ENCODE measurements at places on chromosomes 3 and 15. TPM values are rescaled to one million over a fixed set of nuclear protein-coding genes. Genes with fewer than 3 reads are reported as not detected.

- no peak for DNase-seq
These were observed 24.0 kb downstream of the IGSF10 start for GRCh38 chr3:151436675-151437446.

DNA sequence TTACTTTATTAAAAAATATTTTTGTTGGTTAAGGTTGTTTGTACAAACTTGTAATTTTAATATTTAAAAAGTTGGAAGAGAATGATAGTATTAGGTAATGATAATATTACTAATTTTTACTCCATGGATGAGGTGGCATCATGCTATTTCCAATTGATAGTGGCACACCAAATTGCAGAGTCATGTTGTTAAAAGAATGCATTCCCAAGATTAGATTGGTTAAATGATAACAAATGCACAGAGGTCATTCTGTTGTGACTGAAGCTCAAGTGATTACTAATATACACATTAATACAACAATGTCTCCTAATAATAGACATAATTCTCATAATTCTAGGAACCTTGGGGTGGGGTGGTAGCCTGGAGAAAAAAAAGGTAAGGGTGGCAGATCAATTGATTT lies 73.2 kb upstream of the ZBED2 start:
- DNase-seq, result no peak

GRCh38 chr3:131007782-131008181 lies 18.8 kb downstream of the ASTE1 start:
- DNase-seq, result no peak

GRCh38 chr3:49839193-49839809 lies 17.1 kb downstream of the TRAIP start:
- DNase-seq, result peak; percentile 93

DNA sequence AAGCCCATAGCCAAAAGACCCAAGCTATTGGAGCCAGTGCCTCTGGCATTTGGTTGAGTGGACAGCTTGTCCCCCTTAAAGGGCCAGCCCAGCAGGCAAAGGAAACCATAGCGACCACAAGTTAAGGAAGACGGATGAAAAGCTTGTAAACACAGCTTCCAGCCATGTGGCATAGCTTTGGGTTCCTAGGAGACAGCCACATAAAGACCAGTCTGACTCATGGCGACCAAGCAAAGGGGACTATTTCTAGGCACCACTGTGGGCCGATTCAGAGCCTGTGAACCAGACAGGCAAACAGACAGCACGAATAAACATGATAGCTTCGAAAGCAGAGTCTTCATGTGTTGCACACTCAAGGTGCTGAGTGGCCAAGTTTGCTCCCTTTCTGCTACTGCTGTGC lies 30.5 kb upstream of the SRGAP3 start:
- DNase-seq, result no peak

- DNase-seq, result no peak
These were observed 387.5 kb upstream of the ATP11B start for GRCh38 chr3:182405759-182406158.

DNA sequence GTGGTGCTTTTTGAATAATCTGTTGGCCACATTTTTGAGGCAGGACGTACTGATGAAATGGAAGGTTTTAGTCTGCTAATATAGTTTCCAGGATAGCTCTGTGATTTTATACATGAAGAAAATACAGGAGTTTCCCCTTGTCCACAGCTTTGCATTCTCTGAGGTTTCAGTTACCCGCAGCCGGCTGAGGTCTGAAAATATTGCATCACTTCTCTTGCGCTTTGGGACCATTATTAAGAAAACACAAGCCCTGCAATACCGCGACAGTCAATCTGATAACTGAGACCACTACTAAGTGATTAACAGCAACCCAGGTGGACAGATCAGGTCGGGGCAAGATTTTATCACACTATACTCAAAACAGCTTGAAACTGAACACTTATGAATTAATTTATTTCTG lies 33.0 kb downstream of the BLM start:
- DNase-seq, result no peak

GRCh38 chr3:105798381-105798934 lies 70.4 kb downstream of the CBLB start:
- DNase-seq, result no peak

GRCh38 chr3:19267040-19267439 lies 118.7 kb downstream of the KCNH8 start:
- DNase-seq, result no peak

DNA sequence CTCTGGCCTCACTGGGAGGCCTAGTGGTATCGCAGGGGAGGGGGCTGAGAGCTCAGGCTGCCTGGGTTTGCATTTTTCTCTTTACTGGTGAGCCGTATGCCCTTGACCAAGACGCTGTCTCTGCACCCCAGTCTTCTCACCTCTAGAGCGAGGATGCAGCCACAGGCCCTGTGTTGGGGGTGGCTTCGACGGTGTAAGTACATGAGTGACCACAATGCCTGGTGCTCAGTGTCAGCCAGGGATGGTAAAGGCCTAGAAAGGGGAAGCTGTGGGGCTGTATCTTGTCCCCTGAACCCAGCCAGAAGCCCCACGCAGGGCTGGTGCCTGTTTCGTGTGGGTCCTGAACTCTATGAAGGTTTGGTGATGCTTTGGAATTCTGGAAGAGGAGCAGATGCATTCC lies 19.8 kb downstream of the SYNM start:
- no peak for DNase-seq

- DNase-seq, result no peak
These were observed 71.0 kb downstream of the ITGB5 start for GRCh38 chr3:124816206-124816605.

- no peak for DNase-seq
These were observed 357.1 kb upstream of the PROK2 start for GRCh38 chr3:72142028-72142427.

DNA sequence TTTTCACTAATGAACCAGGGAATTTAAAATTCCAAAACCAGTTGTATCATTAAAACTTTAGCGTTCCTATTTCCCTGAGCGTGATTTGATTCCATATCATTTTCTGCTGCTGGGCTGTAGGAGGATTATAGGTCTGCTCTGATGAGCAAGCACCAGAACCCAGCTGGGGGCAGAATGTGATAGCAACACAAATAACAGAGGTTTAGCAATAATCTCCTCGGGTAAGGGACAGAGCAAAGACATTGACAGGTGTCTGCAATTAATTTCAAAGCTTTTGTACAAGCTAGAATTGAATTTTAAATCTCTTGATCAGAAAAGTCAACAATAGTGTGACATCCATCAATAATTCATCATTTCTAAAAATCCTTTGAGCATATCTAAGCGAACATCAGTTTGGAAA lies 163.4 kb upstream of the RAP2B start:
- DNase-seq, result no peak

- DNase-seq, result no peak
These were observed 33.2 kb downstream of the TM4SF4 start for GRCh38 chr3:149507491-149508324.

DNA sequence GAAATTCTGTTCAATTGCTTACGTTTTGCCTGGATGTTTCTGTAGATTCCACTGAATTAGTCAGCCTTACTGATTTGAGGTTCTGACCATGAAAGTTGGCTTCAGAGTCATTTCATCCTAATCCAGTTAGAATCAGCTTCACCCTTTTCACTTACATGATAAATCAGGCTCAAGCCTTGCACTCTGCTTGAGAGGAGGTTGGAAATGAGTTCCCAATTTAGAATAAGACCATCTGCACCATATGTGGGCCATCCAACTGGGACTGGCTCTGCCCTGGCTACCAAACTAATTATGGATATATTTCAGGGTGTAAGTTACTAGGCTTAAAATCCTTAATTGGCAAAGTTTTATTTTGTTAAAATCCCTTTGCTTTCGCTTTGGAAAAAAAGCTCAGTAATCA lies 255.7 kb downstream of the CHL1 start:
- DNase-seq, result no peak

DNA sequence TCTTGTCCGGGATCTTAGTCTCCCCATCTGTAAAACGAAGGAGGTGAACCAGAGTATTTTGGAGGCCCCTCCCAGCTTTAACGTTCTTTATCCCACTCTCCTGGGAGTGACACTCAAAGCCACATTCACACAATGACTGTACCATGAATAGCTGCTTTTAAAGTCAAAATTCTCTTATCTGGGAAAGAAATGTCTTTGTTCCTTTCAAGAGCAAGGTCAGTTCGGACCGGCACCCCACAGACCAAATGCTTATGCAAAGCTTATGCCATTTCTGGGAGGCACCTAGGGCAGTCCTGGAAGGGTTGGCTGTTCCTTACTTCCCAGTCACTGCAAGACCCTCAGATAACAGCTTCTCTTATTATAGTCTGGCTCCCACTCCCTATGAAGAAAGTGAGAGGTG lies 53.5 kb upstream of the WNT5A start:
- DNase-seq, result no peak

GRCh38 chr3:42061713-42062380 lies 29.3 kb upstream of the TRAK1 start:
- DNase-seq, result peak; percentile 95

GRCh38 chr15:80684697-80685096 lies 10.4 kb upstream of the ABHD17C start:
- no peak for DNase-seq

DNA sequence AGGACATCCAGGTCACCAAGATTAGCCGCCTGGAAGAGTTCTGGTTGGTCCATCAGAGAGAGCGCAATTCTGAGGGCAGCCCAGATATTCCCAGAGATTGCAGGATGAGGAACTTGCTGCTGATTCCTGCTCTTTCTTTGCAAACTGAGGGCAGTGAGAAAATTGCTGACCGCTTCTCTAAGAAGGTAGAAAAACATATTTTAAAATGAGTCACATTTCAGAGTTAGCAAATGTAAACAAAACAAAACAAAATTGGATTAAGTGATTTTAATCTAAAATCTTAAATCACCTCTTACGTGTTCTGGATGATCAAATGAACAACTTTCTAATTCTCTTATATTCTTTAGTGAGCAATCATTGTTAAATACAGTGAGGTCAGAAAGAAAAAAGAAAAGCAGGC lies 149.0 kb downstream of the USP13 start:
- DNase-seq, result no peak

DNA sequence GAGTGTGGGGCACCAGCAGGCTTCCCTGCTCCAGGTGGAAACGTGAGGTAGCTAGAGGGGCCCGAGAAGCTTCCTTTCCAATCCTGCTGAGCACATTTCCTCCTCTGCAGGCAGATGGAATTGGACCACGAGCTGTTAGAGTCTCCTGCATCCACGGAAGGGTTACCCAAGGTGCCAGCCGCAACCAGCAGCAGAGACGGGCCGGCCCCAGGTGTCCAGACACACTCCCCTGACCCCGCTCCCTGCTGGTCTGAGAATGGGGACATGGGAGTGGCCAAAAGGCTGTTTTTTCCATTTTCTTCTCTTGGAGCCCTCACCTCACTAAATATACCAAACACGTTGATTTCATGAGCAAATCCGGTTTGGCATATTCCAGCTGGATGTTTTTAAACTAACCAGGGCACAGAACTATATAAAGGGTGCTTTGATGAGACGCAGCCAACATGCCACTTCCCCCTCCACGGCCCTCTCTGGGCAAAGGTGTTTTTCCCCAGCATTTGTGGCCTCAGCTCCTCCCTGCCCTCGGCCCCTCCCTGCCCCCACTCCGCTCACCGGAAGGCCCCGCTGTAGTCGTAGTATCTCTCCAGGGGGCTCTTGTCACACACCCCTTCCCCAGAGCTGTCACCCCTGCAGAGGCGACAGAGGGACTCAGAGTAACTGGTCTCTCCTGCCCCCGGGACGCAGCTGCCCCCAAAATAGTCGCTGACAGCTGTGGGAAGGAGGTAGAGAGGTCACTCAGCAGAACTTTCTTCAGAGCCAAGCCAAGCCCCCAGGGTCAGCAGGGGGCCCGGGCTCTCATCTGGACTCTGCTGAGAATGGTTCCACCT lies 7.0 kb downstream of the MELTF start:
- no peak for DNase-seq

GRCh38 chr3:23762759-23763477 lies 42.8 kb upstream of the UBE2E1 start:
- peak; percentile 44 for DNase-seq

- DNase-seq, result no peak
These were observed 212.3 kb downstream of the RPLP1 start for GRCh38 chr15:69664572-69665571.

- DNase-seq, result no peak
These were observed 4.1 kb upstream of the UTS2B start for GRCh38 chr3:191334346-191334893.

DNA sequence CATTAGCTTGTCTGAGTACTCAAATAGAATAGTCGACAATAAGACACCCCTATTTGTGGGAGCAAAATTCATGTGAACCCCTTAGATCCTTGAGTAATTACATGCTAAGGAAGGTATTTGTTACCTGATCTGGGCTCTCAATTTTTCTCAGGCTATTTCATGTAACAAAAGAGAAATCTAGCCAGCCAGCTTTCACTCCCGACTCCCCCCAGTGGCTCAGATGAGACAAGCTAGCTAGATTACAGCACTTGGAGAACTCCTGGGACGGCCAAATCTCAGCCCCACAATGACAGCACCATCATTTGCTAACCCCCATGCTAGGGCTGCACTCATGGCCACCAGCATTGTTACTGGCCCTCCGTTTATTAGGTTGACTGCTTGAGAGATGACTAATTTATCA lies 41.3 kb downstream of the GLDN start:
- DNase-seq, result no peak

- no peak for DNase-seq
These were observed 353.6 kb downstream of the SHQ1 start for GRCh38 chr3:72494626-72495025.

DNA sequence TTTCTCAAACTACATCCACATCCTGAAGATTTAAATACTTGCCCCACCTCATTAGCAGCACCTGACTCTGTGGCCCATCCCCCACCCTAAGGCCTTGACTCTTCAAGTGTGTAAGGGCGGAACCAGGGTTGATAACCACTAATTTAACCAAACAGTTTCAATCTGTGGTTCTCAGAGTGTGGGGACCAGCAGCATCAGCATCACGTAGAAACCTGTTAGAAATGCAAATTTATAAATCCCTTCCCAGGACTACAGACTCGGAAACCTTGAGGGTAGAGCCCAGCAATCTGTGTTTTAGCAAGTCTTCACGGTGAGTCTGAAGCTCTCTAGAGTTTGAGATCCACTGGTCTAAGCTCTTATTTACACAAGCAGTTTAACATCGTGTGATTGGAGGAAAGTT lies 12.4 kb downstream of the GNB4 start:
- no peak for DNase-seq

- no peak for DNase-seq
These were observed 24.8 kb downstream of the SLC22A14 start for GRCh38 chr3:38306941-38307340.

GRCh38 chr3:53837331-53837730 lies 8.9 kb downstream of the CHDH start:
- no peak for DNase-seq

GRCh38 chr3:128875556-128876120 lies 3.8 kb upstream of the ACAD9 start:
- no peak for DNase-seq

- DNase-seq, result no peak
These were observed 53.8 kb downstream of the UBE2E2 start for GRCh38 chr3:23256741-23257435.

The MCTP2 gene
- 0.63 TPM for polyA plus RNA-seq

The MORC1 gene
- not detected for polyA plus RNA-seq

The CKMT1B gene
- not detected for polyA plus RNA-seq

The GATA2 gene
- 3.2 TPM for polyA plus RNA-seq

The DAZL gene
- polyA plus RNA-seq, result not detected

The P3H2 gene
- 36.4 TPM for polyA plus RNA-seq

The HMCES gene
- polyA plus RNA-seq, result 20.5 TPM

The CERS3 gene
- polyA plus RNA-seq, result 2.0 TPM

The SEC22A gene
- polyA plus RNA-seq, result 15.6 TPM

The WDR93 gene
- 0.17 TPM for polyA plus RNA-seq

The GOLGA8N gene
- polyA plus RNA-seq, result 10.9 TPM

The CACNA2D2 gene
- 5.5 TPM for polyA plus RNA-seq

The OTOL1 gene
- not detected for polyA plus RNA-seq

Data from muscle of back (tissue), 13 donors.